ENCODE measurements at places on chromosomes 11 and 22. TPM values are rescaled to one million over a fixed set of nuclear protein-coding genes. Genes with fewer than 3 reads are reported as not detected.

FJX1 gene
- total RNA-seq: 19.3 TPM

OR2AG1 gene
- 0.08 TPM for total RNA-seq

NEFH gene
- 9.0 TPM for total RNA-seq

OR8H3 gene
- total RNA-seq: not detected

LIF gene
- 7.8 TPM for total RNA-seq

HBD gene
- not detected for total RNA-seq

RPUSD4 gene
- 36.9 TPM for total RNA-seq

DNA sequence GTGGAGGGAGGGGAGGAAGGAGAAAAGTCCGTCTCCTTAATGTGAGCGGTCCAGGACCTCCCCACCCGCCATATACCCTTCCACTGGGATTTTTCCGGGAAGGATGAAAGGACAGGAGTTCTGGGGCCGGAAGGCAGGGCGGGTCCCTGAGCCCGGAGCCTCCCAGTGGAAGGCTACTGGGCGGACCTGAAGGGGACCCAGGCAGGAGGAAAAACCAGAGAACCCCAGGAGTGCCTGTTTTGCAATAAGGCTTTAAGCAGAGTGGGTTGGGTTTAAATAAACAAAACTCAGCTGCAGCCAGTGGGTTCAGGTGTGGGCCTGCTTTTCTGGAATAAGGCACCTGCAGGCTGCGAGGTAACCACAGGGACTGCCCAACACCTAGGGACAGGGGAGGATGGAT, 1.7 kb upstream of the CELSR1 start:
- ATAC-seq: no peak

- no peak for ATAC-seq
Measured at GRCh38 chr11:95363708-95364107, 132.7 kb upstream of the SESN3 start.

DNA sequence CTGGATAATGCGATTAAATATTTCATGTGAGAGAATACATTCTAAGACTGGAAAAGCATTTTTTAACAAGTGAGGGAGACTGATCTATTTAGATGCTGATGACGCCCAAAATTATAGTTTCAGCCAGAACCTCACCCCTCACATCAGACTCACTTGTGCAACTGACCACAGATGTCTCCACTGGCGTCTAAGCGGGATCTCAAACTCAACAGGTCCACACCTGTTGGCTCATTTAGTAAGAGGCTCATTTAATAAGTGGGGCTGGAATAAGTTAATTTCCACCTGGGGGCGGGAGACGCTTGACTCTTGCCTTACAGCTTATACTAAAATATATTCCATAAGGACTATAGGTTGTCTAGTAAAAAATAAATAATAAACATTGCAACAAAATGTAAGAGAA, 47.5 kb downstream of the MORC2 start:
- no peak for ATAC-seq

- no peak for ATAC-seq
Measured at GRCh38 chr11:30830681-30831080, 244.5 kb upstream of the MPPED2 start.

GRCh38 chr11:96267001-96267495, 75.9 kb downstream of the MAML2 start:
- no peak for ATAC-seq

DNA sequence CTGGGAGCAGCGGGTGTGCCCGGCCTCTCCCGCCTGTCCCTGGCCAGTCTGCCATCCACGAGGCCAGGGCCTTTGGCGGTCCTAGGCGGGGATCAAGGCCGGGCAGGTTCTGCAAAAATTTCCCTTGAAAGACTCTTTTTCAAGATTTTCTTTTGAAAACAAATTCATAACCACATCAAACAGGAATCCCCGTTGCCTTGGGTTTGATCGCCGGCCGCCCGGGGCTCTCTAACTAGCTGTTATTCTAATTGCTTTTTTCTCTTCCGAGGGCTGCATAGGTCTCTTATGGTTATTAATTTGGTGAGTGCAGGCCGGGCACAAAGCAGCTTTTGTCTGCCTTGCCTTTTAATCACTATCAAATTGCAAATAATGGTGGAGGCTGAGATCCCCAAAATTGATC, 42.0 kb downstream of the CDKN1C start:
- no peak for ATAC-seq

DNA sequence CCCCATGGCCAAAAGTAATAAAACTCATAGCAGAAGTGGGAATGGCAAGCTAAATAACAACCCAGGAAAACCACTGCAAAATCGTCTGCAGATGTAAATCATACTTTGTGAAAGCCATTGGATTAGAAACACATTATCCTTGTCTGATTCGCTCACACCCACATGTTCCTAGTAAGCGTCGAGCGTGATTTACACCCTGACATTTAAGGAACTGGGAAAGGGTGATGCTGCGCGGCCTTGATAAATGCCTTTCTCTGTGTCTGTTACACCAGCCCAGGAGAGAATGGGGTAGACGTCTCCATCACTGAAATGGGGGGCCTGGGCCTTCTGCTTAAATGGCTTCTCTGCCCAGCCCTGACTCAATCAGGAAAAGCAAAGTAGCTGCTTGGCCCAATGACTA, 162.7 kb downstream of the NTM start:
- no peak for ATAC-seq

- ATAC-seq: no peak
Measured at GRCh38 chr11:19912958-19913892, 200.6 kb downstream of the NAV2 start.

GRCh38 chr11:64742087-64742888, 1.7 kb downstream of the RASGRP2 start:
- peak; percentile 55 for ATAC-seq

DNA sequence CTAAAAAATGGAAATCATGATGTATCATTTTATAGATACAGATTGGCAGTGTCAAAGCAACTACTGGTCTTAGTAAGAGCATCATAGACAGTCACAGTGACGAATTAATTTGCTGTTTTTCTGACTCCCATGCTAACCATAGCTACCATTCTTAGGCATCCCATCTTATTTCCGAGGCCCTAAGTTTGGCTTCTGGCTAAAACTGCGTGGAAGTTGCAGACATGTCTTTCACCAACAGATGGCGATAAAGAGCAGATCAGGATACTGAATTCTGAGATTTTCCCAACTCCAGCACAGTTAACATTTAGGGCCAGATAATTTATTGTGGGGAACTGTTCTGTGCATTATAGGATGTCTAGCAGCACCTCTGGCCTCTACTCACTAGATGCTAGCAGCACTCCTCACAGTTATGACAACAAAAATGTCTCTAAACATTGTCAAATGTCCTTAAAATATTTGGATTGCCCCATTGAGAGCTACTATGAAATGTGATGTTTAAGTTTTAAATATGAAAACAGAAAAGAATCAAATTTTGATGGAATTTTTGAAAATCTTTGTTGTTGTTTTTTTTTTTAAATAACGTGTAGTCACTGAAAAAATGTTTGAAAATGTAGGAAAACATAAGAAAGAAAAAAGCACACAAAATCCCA, 16.3 kb downstream of the OR2AG2 start:
- peak; percentile 51 for ATAC-seq

GRCh38 chr11:64524158-64524527, 66.9 kb upstream of the SLC22A12 start:
- peak; percentile 66 for ATAC-seq
